ENCODE measurements at places on chromosomes 5 and 9. TPM values are rescaled to one million over a fixed set of nuclear protein-coding genes. Genes with fewer than 3 reads are reported as not detected.

Gene RGS7BP
- polyA plus RNA-seq = 0.20 TPM

Gene GFI1B
- polyA plus RNA-seq = 0.02 TPM

Gene NUTM2G
- polyA plus RNA-seq = not detected

Gene PCDHGB3
- 0.40 TPM for polyA plus RNA-seq

Gene PIP5K1B
- polyA plus RNA-seq = 2.0 TPM

Gene DCTN4
- polyA plus RNA-seq = 24.3 TPM

Gene ECSCR
- polyA plus RNA-seq = 80.6 TPM

Gene PCDHA3
- 0.11 TPM for polyA plus RNA-seq

Gene NRARP
- 3.8 TPM for polyA plus RNA-seq

Gene NR2F1
- 47.7 TPM for polyA plus RNA-seq

Gene MRPS27
- 17.5 TPM for polyA plus RNA-seq

Gene C7
- 154 TPM for polyA plus RNA-seq

Gene RFESD
- polyA plus RNA-seq = 4.4 TPM

Gene STK32A
- polyA plus RNA-seq = 1.9 TPM

All from adipose tissue (tissue), 3 donors.